Hypothalamus (tissue), 51 donors: ENCODE measurements at places on chromosomes 6 and 20.

DNA sequence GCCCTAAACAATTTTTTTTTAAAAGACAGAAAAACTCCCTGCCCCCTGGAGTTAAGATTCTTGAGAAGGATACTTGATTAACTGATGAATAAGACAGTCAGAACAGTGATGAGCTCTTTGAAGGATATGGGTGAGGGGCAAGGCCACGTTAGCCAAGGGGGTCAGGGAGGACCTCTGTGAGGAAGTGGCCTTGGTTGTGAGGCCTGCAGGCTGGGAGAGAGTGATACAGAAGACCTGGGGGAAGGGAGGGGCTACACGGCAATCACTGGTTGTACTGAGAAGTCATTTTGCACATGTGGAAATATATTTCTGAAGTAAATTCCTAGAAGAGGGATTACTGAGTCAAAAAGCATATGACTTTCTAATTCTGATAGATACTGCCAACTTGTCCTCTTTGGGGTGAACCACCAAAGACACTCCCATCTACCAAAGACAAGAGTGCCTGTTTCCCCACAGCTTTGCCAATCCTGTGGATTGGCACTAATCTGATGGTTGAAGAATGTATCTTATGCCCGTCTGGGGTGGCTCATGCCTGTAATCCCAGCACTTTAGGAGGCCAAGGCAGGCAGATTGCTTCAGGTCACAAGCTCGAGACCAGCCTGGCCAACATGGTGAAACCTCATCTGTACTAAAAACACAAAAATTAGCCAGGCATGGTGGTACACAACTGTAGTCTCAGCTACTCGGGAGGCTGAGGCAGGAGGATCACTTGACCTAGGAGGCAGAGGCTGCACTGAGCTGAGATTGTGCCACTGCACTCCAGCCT lies 22.3 kb upstream of the BCAS4 start:
- DNase-seq, result no peak

GRCh38 chr20:24627926-24628325 lies 158.5 kb downstream of the SYNDIG1 start:
- DNase-seq, result no peak

DNA sequence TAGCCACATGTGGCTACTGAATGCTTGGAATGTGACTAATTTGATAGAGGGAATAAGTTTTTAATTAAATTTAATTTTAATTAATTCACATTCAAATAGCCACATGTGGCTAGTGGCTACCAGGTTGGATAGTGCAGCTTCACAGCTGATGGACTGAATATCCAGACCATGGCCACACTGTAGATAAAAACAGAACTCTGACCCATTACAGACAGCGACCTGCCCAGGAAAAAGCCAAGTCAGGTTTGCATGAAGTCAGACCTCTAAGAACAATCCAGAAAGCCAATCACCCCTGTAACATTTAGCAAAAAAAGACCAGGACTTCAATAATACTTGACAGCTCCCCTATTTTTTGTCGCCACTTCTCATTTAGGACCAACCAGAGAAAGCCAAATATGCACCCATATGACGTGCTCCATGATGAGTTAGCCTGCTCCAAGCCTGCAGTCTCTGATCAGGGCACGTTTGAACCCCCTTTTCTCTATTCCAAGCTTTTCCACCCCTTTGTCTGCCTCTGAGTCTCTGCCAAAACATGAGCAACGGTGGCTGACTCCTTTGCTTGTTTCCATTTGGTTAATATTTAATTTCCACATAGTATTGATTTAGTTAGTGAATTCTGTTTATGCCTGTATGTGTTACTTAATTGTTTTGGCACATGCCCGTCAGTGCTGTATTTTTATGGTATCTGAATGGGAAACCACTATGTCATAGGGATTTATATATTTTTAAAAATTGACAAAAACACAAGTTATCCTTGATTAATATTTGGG lies 636.3 kb downstream of the UTRN start:
- DNase-seq, result no peak

DNA sequence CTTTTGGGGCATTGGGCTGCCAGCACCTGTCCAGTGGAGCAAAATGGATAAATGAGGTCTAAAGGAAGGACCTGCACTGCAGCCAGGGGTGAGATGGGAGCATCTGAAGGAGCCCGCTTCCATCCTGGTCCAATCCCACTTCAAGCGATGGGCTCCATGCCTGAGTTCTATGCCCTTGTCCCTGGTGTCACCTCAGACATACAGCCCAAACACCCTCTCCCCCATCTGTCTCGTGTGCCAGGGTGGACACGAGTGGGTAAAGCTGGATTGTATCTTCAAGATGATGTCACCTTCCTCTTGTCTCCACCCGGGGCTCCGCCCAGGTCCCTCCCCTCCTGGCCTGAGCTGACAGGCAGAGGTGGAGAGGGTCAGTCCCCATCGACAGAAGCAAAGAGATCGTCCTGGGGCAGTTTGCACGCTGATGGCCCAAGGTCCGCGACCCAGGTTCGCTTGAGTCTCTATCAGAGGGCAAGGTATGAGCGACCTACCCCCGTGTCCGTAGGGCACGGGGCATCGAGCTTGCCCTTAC lies 544 bp downstream of the SMIM29 start:
- peak; percentile 39 for DNase-seq
